ENCODE measurements at places on chromosomes 2 and 18. TPM values are rescaled to one million over a fixed set of nuclear protein-coding genes. Genes with fewer than 3 reads are reported as not detected.
A peak's percentile ranks its signal among the peaks of the same experiment; 100 is the strongest.

The GPR55 gene
- total RNA-seq, result 2.9 TPM

The AUP1 gene
- total RNA-seq, result 273 TPM

The NT5C1B gene
- total RNA-seq, result not detected

The DOK6 gene
- not detected for total RNA-seq

The OR6B2 gene
- not detected for total RNA-seq

The PTPRM gene
- total RNA-seq, result not detected

The HEATR5B gene
- 53.1 TPM for total RNA-seq

The ANAPC1 gene
- 101 TPM for total RNA-seq

The PPIL3 gene
- 96.6 TPM for total RNA-seq

The DOCK10 gene
- 0.76 TPM for total RNA-seq

The GATA6 gene
- not detected for total RNA-seq

The AQP12B gene
- total RNA-seq, result not detected

The KCNK3 gene
- not detected for total RNA-seq

The TFPI gene
- total RNA-seq, result not detected

The C2orf78 gene
- total RNA-seq, result not detected

The CAPN14 gene
- total RNA-seq, result 2.0 TPM

The MGAT4A gene
- total RNA-seq, result 0.15 TPM

The CFAP65 gene
- total RNA-seq, result 0.11 TPM

- peak; percentile 59 for DNase-seq
Measured at GRCh38 chr2:201233812-201234662, 26.3 kb upstream of the CASP8 start.

GRCh38 chr2:119177171-119177837, 18.8 kb upstream of the C1QL2 start:
- DNase-seq, result no peak

- no peak for DNase-seq
Measured at GRCh38 chr2:222876947-222877346, 16.1 kb downstream of the ACSL3 start.

DNA sequence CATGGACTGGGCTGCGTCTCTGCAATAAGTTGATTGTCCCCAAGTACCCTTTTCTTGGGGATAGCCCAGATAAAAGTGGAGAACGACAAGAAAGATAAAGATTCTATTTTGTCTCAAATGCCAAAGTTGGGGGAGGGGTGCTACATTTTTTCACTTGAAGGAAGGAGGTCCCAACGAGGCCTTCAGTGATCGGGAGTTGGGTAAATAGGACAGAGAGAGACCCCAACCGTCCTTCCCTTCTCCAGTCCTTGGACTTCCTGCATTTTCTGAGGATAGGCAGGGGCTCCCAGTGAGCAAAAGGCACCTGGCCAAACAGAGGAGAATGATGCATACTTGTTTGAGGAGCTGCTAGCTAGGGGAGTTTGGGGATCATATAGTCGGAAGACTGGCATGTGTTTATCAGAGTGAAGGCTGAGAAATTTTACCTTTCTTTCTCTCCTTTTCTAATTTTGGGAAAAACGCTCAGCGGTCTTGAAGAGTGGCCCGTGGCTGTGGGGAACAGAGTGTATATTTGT, 3.5 kb upstream of the EN1 start:
- DNase-seq, result no peak

GRCh38 chr2:85994421-85994777, 105.6 kb upstream of the ST3GAL5 start:
- DNase-seq, result no peak

DNA sequence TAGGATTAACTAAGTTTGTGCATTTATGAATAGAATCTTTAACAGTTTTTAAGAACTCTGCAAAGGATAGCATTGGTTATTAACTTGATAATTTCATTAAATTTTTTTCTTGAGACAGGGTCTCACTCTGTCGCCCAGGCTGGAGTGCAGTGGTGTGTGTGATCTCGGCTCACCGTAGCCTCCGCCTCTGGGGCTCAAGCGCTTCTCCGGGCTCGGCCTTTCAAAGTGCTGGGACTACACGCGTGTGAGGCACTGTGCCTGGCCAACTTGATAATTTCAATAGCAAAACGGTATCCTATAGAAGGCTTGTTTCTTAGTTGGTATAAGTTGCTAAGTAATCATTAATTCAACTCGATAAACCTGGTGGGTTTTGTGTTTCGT, 38.0 kb downstream of the ADNP2 start:
- no peak for DNase-seq

DNA sequence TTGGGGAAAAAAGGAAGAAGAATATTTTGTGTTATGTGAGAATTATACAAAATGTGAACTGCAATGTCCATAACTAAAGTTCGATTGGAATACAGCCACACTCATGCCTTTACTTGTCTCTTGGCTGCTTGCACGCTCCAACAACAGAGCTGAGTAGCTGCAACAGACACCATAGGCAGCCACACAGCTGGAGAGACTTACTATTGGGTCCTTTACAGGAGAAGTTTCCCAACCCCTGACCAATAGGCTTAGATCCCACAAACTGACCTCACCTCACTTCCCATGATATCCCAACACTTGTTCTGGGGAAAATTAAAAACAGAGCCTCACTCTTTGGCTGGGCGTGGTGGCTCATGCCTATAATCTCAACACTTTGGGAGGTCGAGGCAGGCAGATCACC, 213.8 kb downstream of the SH3BP4 start:
- no peak for DNase-seq

GRCh38 chr18:75530566-75531211, 103.2 kb upstream of the SMIM21 start:
- no peak for DNase-seq

DNA sequence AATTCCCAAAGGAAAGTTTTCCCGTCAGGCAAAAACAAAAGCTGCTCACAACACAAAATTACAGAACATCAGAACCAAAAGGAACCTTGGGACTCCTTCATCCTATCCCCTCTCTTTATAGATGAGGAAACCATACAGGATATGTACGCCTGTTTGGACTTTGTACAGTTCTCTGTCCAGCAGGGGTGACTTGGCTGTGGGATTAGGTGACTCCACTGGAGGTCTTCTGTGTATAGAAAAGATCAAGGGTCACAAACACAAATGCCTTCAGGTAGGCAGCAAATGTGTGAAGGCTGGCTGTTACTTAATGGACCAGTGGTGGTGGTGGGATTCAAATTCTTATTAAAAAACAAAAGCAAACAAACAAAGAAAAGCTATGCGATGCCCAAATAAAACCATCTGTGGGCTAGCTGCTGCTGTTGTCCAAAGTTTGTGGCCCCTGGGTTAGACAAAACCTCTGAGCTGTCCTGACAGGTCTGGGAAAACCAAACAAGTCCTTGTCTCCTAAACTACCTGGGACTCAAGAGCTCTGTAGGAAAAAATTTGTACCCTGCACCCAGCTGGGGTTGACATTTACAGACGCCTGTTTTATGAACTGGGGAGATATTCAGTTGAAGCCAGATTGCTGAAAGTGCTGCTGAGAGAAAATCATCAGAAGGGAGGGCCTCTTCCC, 1.3 kb upstream of the CEP68 start:
- DNase-seq, result no peak

- DNase-seq, result no peak
Measured at GRCh38 chr2:175003875-175004729, 1.1 kb downstream of the CHN1 start.

- no peak for DNase-seq
Measured at GRCh38 chr2:235640926-235641723, 147.3 kb downstream of the AGAP1 start.

DNA sequence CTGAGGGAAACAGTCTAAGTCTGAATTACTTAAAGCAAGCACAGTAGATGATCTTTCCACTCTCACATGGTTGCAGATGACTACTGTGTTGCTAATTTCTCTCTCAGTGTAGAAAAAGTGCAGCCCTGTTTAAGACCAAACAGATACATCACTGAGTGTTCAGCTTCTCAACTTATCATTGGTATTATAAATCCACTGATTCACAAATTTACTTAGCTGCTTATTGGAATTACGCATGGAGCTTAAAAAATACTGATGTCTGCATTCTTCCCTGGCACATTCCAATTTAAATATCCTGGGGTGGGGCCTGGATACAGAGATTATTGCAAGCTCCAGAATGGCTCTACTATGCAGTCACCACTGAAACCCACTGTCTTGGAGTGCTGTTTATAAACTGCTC, 411.2 kb downstream of the RND3 start:
- no peak for DNase-seq

GRCh38 chr2:112917856-112918255, 6.9 kb downstream of the IL37 start:
- no peak for DNase-seq

GRCh38 chr18:46672062-46672970, 15.3 kb upstream of the LOXHD1 start:
- DNase-seq, result peak; percentile 76

DNA sequence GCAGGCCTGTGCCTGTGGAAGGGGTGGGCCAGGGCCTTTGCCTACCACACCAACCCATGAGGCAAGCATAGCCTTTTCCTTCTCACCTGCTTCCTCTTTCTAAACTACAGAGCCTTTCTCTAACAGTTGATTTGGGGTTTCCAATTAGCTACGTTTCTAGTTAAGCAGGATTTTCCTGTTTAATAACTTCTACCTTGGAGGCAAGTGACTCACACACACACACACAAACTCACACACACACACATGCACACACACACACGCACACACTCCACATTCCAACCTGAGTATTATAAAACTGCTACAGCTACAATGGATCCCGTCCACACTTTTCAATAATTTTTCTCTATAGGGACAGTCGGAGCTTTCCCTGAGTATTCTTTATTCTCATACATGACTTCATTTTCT, 84.9 kb downstream of the SOX11 start:
- no peak for DNase-seq

DNA sequence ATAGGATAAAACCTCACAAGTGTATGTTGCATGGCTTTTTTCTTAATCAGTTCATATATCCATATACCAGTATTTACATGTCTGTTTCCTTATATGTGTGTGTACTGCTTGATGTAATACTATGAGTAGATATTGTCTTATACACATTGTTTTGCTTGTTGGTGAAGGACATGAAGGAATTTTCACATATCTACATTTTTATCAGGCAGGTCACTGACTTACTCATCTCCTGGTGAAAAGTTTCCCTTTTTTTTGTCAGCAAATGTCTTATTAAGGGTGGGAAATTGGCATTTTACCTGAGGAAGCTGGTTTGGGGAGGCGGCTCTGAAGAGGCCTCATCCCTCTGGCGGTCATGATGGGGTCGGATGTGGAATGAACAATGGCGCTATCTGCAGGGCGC, 61.4 kb upstream of the LYPD1 start:
- DNase-seq, result no peak

- DNase-seq, result no peak
Measured at GRCh38 chr2:70685771-70686171, 82.2 kb downstream of the ADD2 start.

GRCh38 chr18:63160172-63160995, 159.2 kb downstream of the BCL2 start:
- DNase-seq, result peak; percentile 59

- peak; percentile 72 for DNase-seq
Measured at GRCh38 chr2:73451263-73451972, 65.8 kb downstream of the ALMS1 start.

GRCh38 chr18:28095631-28096030, 81.3 kb downstream of the CDH2 start:
- DNase-seq, result no peak

DNA sequence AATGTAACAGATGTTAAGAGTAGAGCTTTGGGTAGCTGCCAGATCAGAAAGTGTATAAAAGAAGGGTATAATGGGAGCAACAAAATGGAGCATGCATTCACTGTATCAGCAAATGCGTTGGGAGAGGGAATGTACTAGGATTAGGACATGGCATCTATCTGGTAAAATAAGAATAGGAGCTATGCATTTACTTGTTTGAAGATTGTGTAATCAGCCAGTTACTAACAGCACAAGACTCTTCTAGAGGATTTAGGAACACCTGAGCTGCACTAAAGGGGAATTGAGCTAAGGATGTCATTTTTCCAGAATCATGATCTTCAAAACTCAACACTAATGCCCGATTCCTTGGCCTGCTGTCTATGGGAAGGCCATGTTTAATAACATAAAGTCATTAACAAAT, 394.2 kb upstream of the TNP1 start:
- no peak for DNase-seq

DNA sequence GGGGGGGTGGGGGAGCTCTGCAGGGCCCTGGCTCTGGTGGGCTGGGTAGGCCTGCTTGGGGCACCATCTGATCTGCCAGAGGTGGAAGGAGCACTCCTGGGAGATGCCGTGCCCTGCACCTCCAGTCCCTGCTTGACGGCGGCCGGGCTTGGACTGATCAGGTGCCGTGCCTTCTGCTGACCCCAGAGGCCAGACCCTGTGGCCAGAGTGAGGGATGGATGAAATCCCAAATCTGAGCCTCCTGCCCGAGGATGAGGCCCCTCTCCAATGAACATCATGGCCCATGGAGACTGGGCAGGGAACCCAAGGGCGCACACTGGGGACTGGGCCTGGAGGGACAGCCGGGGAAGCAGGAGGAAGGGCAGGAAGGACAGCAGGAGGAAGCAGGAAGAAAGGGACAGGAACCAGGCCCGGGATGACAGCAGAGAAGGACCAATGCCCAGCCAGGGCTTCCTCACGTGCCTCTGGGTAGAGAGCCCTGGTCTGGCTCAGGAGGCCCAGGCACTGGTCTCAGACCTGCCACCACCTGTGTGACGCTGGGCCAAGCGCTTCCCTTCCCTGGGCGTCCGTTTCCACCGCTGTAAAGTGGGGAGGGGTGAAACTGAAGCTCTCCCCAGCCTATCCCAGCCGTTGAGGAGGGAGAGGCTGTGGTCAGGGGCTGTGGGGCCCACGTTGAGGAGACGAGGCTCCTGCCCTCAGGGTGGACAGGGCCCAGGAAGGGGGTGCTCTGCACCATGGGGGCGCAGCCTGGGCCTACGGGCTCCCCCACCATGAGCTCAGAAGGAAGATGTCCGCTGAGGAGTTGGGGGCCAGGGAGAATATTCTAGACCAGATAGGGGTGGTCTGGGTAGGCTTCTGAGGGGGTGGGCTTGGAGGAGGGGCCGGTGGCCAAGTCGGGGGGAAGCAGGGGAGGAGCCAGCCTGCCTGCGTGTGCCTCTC, 1.0 kb upstream of the GPR35 start:
- DNase-seq, result no peak

GRCh38 chr2:223051693-223052289, at the start of gene KCNE4:
TSS of gene KCNE4 (plus strand) at chr2:223052190. CDS start at chr2:223052831, 641 bp downstream.
- no peak for DNase-seq

GRCh38 chr18:5463390-5463789, 80.4 kb downstream of the EPB41L3 start:
- DNase-seq, result no peak
